Midbrain (tissue), 1 donor: ENCODE measurements at places on chromosomes 11 and 22.

- DNase-seq = peak; percentile 16
These were observed 63.1 kb downstream of the DHCR7 start for GRCh38 chr11:71385091-71385490.

DNA sequence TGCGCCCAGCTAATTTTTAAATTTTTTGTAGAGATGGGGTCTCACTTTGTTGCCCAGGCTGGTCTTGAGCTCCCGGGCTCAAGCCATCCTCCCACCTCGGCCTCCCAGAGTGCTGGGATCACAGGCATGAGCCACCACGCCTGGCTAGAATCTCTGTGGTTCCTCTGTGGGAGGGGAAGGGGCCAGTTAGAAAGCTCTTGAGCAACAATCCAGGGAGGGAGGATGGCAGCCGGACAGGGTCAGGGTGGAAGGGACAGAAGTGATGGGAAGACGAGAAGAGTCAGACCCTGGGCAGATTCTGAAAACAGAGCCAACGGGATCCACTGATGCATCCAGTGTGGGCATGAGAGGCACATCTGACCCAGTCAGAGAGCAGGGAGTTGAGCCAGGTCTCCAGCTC is 38.9 kb upstream of the MN1 start:
- DNase-seq = no peak

GRCh38 chr11:118911880-118912741 is 13.6 kb downstream of the BCL9L start:
- no peak for DNase-seq

GRCh38 chr11:70018816-70019215 is 59.3 kb upstream of the ANO1 start:
- no peak for DNase-seq

DNA sequence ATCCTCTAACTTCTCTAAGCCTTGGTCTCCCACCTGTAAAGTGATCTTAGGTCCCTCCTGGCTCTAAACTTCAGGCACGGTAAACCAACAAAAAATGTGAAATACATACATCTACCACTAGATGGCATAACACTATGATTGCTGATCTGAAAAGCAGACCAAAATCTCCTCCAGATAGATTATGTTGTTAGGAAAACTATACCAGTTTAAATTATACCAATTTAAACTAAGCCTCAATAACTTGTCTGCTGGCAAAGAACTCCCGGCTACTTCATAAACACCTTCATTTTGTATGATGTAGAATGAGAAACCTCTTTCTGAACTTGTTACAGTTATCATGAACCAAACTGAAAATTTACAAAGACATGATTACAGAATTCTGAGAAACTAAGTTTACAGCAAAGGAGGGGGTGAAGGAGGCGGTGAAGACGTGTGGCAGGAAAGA is 85.9 kb downstream of the SBF2 start:
- DNase-seq = peak; percentile 50
